T-helper 2 cell (primary cell): ENCODE measurements at places on chromosomes 1 and 21.
A peak's percentile ranks its signal among the peaks of the same experiment; 100 is the strongest.

DNA sequence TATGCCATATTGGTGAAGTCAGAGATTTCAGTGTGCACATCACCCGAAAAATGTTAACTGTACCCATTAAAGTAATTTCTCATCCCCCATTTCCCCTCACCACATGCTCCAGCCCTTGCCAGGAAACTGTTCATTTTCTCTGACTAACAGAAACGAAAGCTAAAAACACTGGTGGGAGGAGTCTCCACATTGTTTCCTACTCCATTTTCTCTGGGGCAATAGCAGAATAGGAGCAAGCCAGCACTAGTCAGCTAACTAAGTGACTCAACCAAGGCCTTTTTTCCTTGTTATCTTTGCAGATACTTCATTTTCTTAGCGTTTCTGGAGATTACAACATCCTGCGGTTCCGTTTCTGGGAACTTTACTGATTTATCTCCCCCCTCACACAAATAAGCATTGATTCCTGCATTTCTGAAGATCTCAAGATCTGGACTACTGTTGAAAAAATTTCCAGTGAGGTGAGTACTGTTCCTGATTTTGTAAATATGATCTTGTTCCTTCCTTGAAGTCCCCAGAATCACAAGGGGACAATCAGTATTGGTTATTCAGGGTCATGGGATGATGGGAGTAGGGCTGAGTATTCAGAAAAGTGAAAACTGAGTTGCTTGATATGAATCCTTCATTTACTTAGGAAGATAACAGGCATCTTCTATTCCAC is at the start of gene IFI16:
TSS of gene IFI16 (plus strand) at position 204 of the 658 bp plus-strand sequence. CDS start 4,774 bp downstream, outside the sequence.
- DNase-seq, result peak; percentile 16

DNA sequence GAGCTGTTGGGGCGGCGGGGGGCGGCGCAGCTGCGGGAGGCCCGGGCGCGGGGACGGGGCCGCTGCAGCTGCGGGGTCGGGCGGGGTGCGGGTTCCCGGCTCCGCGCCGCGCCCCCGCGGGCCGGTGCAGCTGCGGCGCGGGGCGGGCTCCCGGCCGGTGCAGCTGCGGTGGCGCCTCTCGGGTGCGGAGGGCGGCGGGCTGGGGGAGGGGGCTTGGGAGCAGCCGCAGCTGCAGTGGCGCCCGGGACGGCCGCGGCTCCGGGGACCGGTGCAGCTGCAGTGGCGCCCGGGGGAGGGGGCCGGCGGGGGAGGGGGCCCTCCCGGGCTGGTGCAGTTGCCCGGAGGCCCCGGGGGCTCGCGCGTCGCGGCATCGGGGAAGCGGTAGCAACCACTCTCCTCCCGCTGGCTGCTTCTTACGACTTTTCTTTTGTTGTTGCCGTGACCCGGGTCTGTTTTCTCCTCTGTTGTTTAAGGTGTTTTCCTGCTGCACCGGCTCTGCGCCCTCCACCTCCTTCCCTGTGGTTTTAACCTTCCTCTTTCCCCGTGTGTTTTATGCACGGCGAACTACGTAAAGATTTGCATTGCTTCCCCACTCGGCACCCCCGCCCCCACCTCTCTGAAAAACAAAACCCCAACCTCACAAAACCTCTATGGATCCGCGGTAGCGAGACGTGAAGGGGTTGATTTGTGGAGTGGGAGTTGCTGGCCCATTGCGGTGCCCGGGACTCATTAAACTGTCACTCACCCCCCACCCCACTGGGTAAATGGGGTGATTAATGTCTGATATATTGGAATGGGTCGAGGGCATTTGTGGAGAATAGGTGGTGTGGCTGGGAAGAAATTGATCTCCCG is 1.7 kb upstream of the ZBTB18 start:
- peak; percentile 6 for DNase-seq

DNA sequence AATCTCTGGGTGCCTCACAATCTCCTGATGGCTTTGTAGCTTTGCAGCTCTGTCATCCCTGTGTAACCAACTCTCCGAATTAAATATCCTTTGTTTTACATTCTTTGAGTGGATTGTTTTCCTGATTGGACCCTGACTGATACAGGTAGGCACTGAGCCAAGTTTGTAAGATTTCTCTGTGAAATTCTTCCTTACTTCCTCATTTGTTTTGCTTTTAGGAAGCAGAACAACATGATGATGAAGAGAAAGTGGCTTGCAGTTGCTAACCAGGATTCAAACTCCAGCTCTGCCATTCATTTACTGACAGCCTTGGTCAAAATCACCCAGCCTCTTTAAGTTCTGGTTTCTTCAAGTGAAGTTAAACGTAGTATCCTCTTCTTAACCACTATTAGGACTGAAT is 452.3 kb downstream of the OMA1 start:
- no peak for DNase-seq

- no peak for DNase-seq
These were observed 7.3 kb downstream of the ZMPSTE24 start for GRCh38 chr1:40265298-40265697.

GRCh38 chr1:12371053-12371452 is 141.2 kb downstream of the VPS13D start:
- DNase-seq, result no peak
